ENCODE measurements at places on chromosomes 1 and 21.

DNA sequence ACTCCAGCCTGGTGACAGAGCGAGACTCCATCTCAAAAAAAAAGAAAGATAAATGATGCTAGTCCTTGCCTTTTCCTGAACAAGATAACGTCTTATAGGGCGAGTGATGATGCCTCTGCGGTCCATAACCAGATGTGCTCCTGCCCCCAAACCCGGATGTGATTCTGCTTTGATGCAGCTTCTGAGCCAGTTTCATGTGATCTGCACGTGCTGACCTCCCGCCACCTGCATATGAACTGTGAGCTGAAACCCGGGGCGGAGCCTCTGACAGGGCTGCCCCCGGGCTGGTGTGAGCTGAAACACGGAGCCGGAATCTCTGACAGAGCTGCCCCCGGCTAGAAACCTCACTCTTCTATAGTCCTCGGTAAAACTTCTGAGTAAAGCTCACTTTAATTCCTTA is 1.3 kb downstream of the KRTAP12-4 start:
- DNase-seq, result no peak

DNA sequence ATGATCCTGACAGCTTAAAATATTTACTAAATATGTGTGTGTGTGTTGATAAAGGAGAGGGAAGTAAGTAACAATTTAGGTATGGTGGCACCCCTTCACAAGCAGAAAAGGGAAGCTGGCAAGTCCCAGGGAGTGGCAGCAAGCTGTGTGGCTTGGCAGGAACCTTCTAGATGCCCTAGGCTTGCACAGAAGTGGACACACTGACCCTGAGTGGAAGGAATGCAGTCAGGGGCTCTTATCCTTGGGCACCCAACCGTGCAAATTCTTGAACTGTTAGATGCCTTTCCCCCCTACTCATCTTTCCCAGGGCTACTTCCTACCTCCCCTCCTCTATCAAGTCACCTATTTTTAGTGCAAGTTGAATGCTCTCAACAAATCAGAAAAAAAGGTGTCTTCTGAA is 18.9 kb downstream of the ACP6 start:
- DNase-seq, result no peak

DNA sequence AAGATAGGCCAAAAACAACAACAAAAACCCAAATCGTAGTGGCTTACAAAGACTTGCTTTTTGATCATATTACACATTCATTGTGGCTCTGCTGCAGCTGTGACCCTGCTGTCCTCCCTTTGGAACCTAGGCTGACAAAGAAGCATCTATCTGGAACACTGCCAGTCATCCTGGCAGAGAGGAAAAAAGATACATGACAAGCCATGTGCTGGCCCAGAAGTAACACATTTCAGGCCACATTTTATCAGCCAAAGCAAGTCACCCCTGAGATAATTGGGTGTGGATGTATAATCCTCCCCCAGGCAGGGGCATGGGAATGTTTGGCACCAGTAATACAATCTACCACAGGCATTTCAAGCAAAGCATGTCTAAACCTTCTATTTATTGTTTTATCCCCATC is 37.2 kb upstream of the AGO1 start:
- no peak for DNase-seq

GRCh38 chr1:110187139-110187890 is 22.8 kb upstream of the KCNC4 start:
- no peak for DNase-seq

DNA sequence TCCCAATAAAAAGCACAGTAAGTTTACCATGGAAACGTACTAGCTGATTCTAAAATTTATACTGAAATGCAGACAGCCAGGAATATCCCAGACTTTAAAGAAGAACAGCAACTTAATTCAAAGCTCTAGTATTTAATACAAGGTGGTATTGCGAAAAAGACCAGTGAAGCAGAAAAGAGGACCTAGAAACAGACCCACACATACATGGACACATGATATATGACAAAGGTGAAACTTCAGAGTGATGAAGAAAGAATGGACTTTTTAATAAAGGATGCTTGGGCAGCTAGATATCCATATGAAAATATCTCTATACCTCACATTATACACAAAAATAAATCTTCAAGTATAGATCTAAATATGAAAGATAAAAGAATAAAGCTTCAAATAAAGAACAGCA is 62.6 kb downstream of the COP1 start:
- no peak for DNase-seq

GRCh38 chr1:11429226-11429625 is 49.7 kb upstream of the DISP3 start:
- no peak for DNase-seq

DNA sequence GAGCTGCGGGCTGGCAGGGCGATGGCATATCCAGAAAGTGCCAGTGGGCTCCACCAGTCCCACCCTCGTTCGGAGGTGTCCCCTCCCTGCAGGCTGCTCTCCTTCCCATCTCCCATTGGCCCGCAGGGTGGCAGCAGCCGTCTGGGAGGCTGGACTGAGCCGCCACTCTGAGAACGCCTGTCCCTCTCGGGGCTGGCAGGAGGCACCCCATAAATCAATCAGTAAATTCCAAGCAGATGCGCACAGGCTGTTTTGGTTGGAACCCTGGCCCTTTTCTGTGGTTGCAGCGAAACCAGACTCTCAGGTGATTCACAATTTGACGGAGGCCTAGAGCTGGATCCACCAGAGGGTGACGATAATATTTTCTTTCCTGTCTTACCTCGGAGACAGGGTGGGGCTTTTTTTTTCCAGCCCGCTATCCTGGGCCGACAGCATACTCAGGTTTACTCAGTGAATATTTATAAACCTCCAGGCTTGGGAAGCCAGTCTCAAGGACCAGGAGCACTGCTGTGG is 99.7 kb downstream of the GLIS1 start:
- DNase-seq, result no peak

- DNase-seq, result no peak
Measured at GRCh38 chr1:1431845-1432273, 3.6 kb upstream of the VWA1 start.

- no peak for DNase-seq
Measured at GRCh38 chr1:59678040-59678439, 136.7 kb upstream of the HOOK1 start.

GRCh38 chr1:62589321-62589720 is 8.0 kb upstream of the ANGPTL3 start:
- no peak for DNase-seq

GRCh38 chr1:93056214-93056613 is 22.9 kb upstream of the MTF2 start:
- DNase-seq, result no peak

- no peak for DNase-seq
Measured at GRCh38 chr1:222583079-222583478, 6.7 kb downstream of the TAF1A start.

DNA sequence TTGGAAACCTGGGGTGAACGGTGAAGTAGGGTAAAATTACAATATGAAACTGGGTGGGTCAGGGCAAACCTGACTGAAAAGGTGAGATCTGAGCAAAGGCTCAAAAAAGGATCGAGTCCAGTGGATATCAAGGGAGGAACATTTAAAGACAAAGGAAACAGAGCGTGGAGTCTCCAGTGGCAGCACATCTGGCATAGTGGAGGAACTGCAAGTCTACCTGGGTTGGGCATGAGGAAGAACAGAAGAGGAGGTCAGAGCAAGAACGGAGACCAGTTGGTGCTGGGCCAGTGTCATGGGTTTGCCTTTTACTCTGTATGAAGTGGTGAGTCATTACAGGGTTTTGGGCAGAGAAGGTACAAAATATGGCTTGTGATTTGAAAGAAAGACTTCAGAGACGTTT is 163.7 kb downstream of the NTPCR start:
- DNase-seq, result no peak

GRCh38 chr1:33660244-33660643 is 187.8 kb downstream of the ZSCAN20 start:
- no peak for DNase-seq

DNA sequence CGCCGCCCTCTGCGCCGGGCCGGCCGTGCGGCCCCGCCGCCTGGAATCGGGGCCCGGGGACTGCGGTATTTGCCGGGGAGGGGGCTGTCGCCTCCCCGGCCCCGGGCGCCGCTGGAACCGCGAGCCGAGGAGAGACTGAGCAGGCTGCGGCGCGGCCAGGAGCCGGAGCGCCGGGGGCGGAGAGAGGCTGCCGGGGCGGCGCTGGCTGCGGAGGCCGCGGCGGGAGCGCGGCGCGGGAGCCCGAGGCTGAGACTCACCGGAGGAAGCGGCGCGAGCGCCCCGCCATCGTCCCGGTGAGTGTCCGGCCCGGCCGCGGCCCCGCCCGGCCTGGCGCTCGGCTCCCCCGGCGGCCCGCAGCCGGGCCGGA is 746 bp downstream of the DYRK1A start:
- peak; percentile 9 for DNase-seq

DNA sequence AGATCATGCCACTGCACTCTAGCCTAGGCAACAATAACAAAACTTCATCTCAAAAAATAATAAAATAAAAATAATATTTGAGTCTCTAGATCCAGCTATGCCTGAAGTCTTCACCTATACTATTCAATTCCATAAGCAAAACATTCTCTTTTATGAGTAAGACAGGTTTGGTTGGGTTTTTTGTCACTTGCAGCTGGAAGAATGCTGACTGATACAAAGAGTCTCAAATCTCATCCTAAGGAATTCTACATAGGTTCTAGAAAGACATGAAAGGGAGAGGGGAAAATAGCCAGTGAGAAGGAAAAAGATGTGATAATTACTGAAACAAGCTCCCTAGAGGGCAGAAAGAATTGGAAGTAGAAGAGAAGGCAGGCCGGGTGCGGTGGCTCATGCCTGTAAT is 30.4 kb upstream of the MED18 start:
- DNase-seq, result no peak

GRCh38 chr1:36851087-36851486 is 183.2 kb downstream of the GRIK3 start:
- no peak for DNase-seq

DNA sequence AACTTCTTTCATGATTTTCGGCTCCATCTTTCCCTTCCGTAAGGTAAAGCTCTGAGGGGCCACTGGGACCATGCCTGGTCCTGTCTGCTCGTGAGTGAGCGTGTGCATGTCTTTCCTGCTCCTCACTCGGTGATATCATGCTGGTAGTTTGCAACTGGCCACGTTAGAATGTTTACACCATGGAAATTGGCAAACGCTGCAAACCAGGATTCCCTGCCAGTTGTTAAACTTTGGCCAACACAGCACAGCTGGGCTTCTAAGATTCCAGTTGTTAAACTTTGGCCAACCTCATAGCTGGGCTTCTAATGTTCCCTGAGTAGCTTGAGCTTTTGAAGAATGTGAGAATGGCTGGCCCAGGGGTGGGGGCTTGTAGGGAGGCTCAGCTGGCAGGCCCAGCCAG is 68.0 kb upstream of the ACTL8 start:
- DNase-seq, result no peak

All from activated T-helper 9 cell treated with anti-CD3 and anti-CD28 coated beads, Interleukin-2, amount 50 U/mL, for 16 hours (primary cell).